T-helper 2 cell (primary cell): ENCODE measurements at places on chromosomes 6 and 20.

DNA sequence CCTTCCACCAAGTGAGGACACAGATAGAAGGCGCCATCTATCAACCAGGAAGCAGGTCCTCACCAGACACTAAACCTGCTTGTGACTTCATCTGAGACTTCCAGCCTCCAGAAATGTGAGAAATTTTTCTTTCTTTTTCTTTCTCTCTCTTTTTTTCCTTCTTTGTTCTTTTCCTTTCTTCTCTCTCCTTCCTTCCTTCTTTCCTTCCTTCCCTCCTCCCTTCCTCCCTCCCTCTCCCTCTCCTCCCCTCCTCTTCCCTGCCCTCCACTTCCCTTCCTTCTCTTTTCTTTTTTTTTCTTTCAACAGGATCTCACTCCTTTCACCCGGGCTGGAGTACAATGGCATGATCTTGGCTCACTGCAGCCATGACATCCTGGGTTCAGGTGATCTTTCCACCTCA is 37.4 kb upstream of the MCUR1 start:
- DNase-seq = no peak

GRCh38 chr6:46687619-46688097 is at the start of gene TDRD6:
Gene TDRD6 (plus strand): TSS chr6:46687885. CDS start chr6:46688129, 244 bp downstream.
- no peak for DNase-seq

DNA sequence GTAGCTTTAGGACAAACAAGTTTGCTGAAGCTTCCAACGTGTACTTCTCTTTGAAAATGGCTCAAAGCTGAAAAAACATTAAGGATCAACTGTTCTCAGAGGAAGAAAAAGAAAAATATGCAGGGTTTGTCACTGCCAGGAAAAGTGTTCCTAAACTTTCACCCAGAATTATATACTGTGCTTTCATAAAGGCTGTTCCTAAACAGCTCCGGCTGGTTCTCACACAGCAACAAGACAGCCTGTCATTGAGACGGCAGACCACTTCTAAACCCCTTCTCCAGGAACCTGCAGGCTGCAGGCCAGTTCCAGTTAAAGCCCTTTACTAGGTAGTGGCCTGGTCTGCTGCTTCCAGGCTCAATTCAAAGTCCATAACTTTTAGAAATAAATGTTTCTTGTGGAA is 97.4 kb upstream of the SOX4 start:
- no peak for DNase-seq

DNA sequence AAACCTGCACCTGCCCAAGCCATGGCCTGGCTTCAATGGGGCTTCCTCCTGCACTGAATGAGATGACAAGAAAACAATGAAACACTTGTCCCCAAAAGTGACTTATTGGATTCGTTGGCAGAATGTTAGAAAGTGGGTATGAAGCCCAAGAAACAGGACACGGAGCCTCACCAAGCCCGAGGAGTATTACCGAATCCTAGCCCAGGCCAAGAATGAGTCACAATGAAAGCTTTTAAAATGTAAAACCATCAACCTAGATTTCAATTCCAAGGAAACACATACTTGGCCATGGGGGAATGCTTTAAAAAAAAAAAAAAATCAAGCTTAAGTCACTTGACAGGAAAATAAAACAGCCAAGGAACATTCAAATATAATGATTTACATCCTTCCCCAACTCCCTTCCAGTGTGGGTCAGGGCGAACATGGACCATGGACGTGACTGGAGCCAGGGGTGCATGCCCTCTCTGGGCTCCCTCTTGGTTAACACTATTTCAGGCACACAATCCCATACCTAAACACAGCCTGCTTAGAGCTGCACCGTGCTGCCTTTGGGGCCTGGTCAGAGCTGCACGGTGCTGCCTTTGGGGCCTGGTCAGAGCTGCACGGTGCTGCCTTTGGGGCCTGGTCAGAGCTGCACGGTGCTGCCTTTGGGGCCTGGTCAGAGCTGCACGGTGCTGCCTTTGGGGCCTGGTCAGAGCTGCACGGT is 3.1 kb upstream of the STX16 start:
- DNase-seq = no peak

- DNase-seq = no peak
Observed at GRCh38 chr6:143140767-143141166, 80.1 kb downstream of the AIG1 start.

GRCh38 chr20:11918981-11919380 is 1.3 kb downstream of the BTBD3 start:
- no peak for DNase-seq

GRCh38 chr6:116034327-116034726 is 26.4 kb downstream of the FRK start:
- DNase-seq = no peak

DNA sequence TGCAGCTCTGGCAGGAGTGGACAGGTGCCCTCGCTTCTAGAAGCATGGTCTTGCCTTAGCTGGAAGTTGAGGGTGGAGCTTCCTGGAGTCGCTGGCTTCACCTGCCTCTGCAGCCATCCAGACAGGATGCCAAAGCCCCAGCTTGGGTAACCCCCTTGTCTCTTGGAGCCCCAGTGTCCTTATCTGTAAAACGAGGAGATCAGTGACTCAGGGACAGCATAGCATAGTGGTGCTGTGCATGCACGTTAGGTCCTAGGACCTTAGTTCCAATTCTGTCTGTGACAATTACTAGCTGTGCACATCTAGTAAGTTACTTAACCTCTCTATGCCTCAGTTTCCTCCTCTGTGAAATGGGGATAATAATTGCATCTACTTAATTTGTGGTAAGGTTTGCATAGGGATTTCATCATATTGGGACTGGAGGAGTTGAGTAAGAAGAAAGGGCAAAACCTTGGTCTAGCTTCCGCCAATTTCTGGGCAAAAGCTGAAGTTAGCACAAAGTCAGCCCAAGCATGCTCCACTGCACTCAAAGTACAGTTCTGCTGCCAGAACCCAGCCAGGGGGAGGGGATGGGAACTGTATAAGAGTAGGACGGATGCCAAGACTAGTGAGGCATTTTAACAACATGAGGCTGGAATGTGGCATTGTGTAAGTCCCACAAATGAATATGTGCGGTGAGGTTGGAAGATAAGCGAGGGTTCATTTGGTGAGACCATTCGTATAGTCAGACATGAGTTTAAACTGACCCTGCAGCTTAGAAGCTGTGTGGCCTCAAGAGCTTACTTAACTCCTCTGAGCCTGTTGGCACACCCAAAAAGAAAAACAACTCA is 24.5 kb downstream of the TOX2 start:
- no peak for DNase-seq

GRCh38 chr6:106072501-106073090 is 13.5 kb upstream of the PRDM1 start:
- no peak for DNase-seq

- no peak for DNase-seq
Observed at GRCh38 chr6:159416891-159417560, 247.8 kb downstream of the FNDC1 start.

DNA sequence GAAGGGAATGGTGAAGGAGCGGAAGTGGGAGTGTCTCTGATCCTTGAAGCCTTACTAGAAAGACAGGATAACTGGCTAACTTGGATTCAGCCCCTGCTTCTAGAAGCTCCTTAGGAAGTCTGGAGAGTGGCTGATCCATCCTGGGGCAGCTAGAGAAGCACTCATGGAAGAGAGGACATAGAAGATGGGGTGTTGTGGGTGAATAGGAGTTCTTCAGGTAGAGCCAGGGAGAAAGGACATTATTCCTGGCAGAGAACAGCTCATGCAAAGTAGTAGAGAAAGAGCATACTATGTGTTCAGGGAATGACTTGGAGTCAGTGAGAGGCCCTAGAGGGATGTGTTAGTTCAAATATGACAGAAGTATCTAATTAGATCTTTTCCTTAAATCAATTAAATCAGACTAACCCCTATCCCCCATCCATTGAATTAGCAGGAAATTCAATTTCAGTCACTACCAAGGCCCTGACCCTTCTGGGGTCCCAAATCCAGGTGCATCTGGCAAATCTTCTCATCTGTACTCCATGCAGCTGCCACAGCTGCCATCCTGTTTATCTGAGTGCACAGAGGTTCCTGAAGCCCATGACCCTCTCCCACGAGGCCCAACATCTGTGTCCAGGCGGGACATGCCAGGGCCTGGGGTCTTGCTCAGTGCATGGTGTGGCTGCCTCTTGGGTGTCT is 130.7 kb downstream of the DHX35 start:
- DNase-seq = no peak

DNA sequence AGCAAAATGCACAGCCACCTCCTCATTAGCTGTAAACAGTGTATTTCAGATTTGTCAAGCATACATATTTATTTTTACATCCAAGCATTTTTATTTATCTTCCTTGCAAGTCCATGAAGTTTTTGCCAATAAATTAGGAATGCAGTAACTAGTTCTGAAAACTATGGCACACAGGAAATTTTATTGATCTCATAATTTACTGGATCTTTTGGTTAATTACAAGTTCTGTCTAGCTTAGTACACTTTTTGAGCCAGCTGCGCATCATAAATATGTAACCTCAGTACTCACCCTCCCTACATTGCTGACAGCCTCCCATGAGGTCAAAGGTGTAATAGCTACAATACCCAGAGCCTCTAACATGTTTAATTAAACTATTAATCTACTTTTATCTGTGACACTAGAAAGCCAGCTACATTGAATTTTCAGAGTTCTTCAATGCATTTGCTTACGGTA is 898.2 kb downstream of the KIF16B start:
- no peak for DNase-seq

DNA sequence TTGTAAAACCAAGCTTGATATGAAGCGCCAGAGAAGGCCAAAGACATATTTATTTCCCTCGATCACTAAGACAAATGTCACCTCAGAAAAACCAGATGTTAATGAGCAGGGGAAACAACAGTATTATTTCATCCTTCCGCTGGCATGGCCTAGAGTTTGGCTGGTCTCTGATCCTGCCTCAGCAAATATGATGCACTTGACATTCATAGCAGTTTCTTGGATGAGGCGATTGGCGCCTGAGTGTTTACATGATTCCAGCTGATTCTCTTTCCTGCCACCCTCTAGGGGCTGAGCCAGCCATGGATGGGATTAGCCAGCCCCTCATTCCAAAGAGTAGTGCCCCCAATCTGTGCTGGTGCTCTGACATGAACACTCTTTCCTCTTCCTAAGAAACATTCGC is 67.9 kb downstream of the STMND1 start:
- no peak for DNase-seq

GRCh38 chr20:60203451-60203850 is 245.2 kb downstream of the CDH26 start:
- DNase-seq = no peak

GRCh38 chr6:113855500-113856374 is 1.4 kb upstream of the MARCKS start:
- DNase-seq = peak; percentile 15

DNA sequence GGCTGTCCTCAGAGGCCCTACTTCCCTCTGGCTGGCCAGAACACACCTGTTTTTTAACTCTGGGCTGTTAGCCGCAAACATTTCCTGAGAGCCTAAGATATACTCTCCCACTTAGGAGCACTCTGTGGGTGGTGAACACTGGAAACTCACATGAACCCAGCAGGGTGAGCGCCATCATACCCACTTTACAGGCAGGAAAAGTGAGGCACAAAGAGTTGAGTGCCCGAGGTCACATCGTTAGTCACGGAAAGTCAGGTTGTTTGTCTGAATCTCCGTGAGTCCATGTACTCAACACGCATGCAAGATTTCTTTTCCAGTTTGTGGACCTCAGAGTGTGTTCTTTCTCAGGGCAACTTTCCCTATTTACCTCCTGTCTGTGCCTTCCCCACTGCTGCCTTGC is 1.9 kb downstream of the BAK1 start:
- DNase-seq = no peak

GRCh38 chr6:28634761-28635546 is 109.3 kb downstream of the GPX5 start:
- DNase-seq = no peak

DNA sequence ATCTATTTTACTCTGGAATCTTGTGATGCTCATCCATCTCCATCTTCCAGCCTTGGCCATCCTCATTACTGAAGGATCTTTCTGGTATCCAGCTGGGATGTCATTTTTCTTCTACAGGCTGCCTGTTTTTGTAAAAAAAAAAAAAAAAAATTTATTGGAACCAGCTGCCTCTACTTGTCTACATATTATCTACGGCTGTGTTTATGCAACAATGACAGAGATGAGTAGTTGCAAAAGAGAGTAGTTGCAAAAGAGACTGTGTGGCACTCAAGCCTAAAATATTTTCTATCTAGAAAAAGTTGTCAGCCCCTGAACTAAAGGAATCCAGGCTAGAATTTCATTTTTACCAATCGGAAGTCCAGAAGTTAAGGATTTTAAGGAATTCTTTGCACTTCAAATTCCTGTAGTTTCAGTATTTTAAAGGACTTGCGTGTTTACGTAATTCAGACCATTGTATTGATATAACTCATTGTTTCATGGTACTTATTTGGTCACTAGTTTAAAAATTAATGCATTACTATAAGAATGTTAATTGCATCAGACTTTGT is 38.6 kb upstream of the PLCG1 start:
- DNase-seq = no peak

GRCh38 chr6:117613920-117614560 is 11.7 kb upstream of the GOPC start:
- no peak for DNase-seq

DNA sequence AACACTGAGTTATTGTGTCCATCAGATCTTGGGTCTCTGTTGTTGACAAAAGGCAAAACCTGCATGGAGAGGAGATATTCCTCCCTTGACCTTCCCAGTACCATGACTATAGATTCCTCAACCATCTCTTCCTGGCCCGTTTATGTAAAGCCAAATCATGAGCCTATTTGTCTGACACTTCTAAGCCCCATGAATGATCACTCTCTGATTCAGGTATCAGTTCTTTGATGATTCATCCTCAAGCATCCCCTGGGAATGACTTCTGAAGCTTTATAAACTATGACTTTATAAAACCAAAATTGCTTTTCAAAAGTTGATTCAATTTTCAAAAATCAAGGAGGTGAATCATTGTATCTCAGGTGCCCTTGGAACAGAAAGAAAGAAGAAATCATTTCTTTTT is 78.7 kb upstream of the LOC128125822 start:
- DNase-seq = no peak

- peak; percentile 35 for DNase-seq
Observed at GRCh38 chr6:11585426-11586016, 48.0 kb downstream of the TMEM170B start.

DNA sequence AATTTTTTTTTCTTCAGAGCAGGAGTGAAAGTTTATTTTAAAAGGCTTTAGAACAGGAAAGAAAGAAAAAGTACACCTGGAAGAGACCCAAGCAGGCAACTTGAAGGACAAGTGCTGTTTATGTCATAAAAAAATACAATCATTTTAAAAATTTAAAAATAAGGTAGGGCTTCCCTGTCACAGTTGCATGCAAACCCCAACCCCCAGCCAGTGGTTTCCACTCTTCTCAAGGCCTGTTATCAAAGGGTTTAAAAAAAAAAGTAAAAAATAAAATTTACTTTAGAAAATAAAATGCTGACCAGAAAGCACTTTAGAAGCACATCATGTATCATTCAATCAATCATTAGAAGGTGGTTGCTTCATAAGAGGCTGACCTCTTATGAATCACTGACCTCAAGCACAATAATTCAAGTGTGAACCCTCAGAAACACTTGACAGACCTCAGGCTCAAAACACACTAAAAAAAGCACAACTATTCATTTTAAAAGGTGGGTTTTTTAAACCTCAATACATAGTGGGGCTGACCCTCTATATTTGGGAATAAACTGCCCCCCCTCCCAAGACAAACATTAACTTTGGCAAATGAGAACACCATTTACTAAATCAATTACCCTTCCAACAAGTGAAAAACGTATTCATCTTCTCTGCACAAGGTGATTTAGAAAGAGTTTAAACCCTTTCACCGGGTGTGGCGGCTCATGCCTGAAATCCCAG is 15.6 kb downstream of the ILRUN start:
- no peak for DNase-seq

- DNase-seq = no peak
Observed at GRCh38 chr20:17921774-17922173, 46.8 kb downstream of the SNX5 start.
